ENCODE measurements at places on chromosomes 2 and 18.

GRCh38 chr18:57084331-57085271 lies 62.3 kb upstream of the BOD1L2 start:
- DNase-seq, result no peak

DNA sequence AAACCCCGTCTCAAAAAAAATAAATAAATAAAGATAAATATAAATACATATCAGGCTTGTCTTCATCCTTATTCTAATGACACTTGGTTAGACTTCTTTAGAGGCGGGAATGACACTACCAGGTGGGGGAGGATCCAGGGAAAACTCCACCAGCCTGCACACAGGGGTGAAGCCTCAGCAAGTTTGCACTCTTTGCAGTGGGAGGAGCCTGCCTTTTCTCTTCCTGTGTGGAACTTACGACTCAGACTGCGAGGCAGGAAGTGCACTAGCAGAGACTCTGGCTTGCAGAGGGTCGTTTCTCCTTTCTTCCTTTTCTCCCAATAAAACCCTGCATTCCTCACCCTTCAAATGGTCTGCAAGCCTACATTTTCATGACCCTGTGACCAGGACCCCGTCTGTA lies 153.6 kb upstream of the CBLN2 start:
- no peak for DNase-seq

GRCh38 chr2:34401186-34401585 lies 802.1 kb upstream of the FAM98A start:
- DNase-seq, result no peak

GRCh38 chr2:101696272-101697123 lies 1.0 kb upstream of the MAP4K4 start:
- no peak for DNase-seq

GRCh38 chr2:176158186-176158591 lies 1.1 kb downstream of the HOXD3 start:
- no peak for DNase-seq

DNA sequence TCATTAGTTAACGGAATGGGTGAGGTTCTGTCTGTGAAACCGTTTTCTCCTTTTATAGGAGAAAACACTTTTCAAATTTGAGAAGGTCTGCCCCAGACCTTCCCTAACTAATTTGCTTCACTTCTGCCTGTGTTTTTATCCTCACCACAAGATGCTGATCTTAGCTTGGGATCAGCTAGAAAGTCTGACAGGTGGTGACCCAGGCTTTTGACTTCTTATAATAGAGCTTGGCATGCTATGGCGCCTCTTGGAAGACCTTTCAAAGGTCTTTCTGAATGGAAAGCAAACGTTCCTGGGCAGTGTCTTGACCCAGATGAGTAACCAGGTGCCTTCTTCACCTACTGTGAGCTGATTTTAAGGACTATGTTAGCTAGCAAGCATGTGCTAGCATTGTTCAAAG lies 91.4 kb downstream of the LYPD6 start:
- DNase-seq, result no peak

DNA sequence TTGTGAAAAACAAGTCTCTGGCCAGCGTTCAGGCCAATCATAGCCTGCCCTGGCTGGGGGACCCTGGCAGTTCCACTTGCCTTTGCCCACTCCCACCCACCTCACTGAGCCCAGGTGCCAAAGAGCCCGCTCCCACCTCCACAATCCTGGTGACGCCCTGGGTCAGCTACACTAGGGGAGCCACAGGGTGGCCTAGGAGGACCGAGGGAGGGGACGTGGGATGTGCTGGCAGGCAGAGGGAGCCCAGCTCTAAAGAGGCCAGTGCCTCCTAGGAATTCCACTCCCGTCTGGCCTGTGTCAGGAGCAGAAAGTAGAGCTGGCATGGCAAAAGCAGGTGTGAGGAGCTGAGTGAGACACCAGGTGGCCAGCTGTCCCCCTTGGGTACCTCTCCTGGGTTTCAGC lies 49.3 kb downstream of the TNS1 start:
- no peak for DNase-seq

- DNase-seq, result no peak
Observed at GRCh38 chr2:69624611-69625010, 18.9 kb downstream of the AAK1 start.

- DNase-seq, result peak; percentile 17
Observed at GRCh38 chr2:48415836-48416515, 114.0 kb upstream of the STON1 start.

DNA sequence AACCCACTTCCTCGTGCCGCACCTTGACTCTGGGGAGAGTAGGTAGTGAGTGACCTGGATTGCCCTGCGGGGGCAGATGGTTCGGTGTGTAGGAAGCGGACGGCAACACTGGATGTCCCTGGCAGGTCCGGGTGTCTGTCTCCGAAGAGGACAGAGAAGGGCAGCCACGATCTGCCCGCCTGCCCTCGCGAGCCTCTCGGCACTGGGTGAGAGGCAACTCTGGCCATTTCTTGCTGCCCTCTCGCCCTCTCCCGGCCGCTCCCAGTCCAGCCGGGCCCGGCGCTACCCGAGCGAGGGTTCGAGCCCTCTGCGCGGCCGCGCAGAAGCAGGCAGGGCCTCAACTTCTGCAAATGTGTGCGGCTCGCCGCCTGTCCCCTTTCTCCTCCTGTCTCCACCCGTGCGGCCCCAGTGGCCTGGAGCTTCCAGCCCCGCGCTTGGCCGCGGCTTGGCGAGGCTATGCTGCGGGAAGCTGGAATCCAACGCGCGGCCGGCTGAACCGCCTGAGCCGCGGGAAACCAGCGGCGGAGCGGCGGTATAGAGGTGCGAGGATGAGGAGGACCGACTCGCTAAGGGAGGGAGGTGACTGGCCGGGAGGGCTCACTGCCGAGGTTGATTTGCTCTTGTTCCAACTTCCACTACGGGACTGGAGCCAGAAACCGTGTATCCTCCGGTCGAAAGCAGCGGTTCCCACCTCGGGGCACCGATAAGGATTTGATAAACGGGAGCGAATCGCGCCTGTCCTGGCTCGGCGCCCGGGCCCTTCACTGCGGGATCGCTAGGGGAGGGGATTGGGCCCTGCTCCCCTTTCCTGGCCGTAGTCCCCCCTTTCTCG lies 1.5 kb downstream of the EPAS1 start:
- peak; percentile 25 for DNase-seq

- DNase-seq, result no peak
Observed at GRCh38 chr18:3094338-3094684, 81.4 kb upstream of the LPIN2 start.

DNA sequence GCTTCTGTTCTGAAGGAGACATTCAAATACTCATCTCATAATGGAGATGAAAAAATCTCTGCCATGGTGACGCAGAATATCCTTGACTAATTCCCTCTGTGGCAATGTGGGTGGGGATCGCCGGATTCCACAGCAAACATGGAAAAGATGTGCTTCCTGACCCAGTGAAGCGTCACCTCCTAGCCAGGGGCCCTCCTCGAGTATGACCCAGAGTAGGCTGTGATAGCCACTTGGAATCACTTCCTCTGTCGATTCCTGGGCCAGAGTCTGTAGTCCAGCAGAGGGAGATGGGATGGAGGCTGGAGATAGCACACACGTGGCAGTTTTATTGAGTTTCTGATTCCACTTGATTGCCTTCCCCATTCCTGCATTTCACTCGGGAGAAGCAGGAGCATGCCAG lies 36.8 kb downstream of the DRC1 start:
- no peak for DNase-seq

- DNase-seq, result peak; percentile 10
Observed at GRCh38 chr2:109736177-109736827, 57.8 kb upstream of the RGPD5 start.

DNA sequence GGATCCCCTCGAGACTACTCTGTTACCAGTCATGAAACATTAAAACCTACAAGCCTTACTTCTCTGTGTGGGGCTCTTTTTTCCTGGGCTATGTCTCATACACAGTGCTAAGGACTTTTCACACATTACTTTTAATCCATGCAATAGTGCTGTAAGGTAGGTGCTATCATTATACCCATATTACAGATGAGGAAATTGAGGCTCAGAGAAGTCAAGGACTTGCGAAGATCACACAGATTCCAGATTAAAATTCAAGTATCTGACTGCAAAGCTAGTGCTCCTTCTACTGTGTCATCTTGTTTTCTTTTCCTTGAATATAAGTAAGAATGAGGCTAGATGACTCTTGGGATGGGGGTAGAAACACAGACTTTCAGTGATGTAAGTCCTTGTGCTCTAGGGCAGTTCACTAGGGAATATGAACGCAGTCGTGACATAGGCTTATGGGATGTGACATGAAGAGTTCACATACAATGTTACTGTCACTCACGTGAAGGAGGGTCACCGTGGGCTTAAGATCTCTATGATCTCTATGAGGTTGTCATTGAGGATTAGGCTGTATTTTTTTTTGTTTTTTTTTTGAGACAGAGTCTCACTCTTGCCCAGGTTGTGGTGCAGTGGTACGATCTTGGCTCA lies 7.0 kb upstream of the DGUOK start:
- no peak for DNase-seq

GRCh38 chr2:219296142-219296541 lies 13.1 kb downstream of the PTPRN start:
- DNase-seq, result no peak

Data from stimulated activated naive CD8-positive, alpha-beta T cell treated with anti-CD3 and anti-CD28 coated beads, Interleukin-15, Interleukin-2, amounts not matched to agents 100 U/mL and 50 U/mL, for 24 hours (primary cell).